ENCODE measurements at places on chromosomes 1 and 21. TPM values are rescaled to one million over a fixed set of nuclear protein-coding genes. Genes with fewer than 3 reads are reported as not detected.
A peak's percentile ranks its signal among the peaks of the same experiment; 100 is the strongest.

- no peak overlapping the region for H3K4me3 ChIP-seq
- no peaks in the 10 kb centered on the region for H3K27me3 ChIP-seq
- no peak for DNase-seq
- H3K27ac ChIP-seq = no peak overlapping the region
Observed at GRCh38 chr21:46561445-46562090, 43.3 kb downstream of the S100B start.

APOBEC4 gene
- polyA plus RNA-seq = not detected

- H3K27ac ChIP-seq = no peak overlapping the region
- no peak overlapping the region for H3K4me3 ChIP-seq
- no peak for DNase-seq
- H3K27me3 ChIP-seq = no peaks in the 10 kb centered on the region
- H3K36me3 ChIP-seq = no peaks in the 10 kb centered on the region
- peaks cover 29% of the 10 kb centered on the region for H3K4me1 ChIP-seq
Observed at GRCh38 chr1:43930949-43931275, 2.7 kb upstream of the ARTN start.

DNA sequence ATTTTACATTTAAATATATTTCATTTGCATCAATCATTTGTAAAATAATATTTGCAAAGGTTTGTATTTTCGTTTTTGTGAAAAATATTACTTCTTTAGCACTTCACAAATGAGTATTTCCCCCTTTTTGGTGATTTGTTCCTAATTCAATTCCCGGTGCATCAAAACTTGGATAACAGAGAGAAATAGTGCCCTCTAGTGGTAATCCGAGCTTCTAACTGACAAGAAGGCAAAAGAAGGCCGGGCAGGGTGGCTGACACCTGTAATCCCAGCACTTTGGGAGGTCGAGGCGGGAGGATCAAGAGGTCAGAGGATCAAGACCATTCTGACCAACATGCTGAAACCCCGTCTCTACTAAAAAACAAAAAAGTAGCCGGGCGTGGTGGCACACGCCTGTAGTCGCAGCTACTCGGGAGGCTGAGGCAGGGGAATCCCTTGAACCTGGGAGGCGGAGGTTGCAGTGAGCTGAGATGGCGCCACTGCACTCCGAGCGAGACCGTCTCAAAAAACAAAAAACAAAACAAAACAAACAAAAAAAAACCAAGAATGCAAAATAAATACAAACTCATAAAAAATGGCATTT, 137.7 kb downstream of the COL11A1 start:
- no peaks in the 10 kb centered on the region for H3K36me3 ChIP-seq
- H3K27ac ChIP-seq = no peak overlapping the region
- no peaks in the 10 kb centered on the region for H3K4me1 ChIP-seq
- H3K4me3 ChIP-seq = no peak overlapping the region
- DNase-seq = peak; percentile 57
- H3K27me3 ChIP-seq = no peaks in the 10 kb centered on the region

ABCA4 gene
- polyA plus RNA-seq = 0.57 TPM

All from HepG2 (cell line).